ENCODE measurements at places on chromosomes 5 and 9. TPM values are rescaled to one million over a fixed set of nuclear protein-coding genes. Genes with fewer than 3 reads are reported as not detected.

The SMIM33 gene
- total RNA-seq, result not detected

The NTRK2 gene
- total RNA-seq, result 475 TPM

The EGFL7 gene
- 62.0 TPM for total RNA-seq

GRCh38 chr9:37011530-37011929 lies 22.5 kb downstream of the PAX5 start:
- DNase-seq, result no peak

- DNase-seq, result no peak
These were observed 67.2 kb upstream of the DAP start for GRCh38 chr5:10828241-10828640.

DNA sequence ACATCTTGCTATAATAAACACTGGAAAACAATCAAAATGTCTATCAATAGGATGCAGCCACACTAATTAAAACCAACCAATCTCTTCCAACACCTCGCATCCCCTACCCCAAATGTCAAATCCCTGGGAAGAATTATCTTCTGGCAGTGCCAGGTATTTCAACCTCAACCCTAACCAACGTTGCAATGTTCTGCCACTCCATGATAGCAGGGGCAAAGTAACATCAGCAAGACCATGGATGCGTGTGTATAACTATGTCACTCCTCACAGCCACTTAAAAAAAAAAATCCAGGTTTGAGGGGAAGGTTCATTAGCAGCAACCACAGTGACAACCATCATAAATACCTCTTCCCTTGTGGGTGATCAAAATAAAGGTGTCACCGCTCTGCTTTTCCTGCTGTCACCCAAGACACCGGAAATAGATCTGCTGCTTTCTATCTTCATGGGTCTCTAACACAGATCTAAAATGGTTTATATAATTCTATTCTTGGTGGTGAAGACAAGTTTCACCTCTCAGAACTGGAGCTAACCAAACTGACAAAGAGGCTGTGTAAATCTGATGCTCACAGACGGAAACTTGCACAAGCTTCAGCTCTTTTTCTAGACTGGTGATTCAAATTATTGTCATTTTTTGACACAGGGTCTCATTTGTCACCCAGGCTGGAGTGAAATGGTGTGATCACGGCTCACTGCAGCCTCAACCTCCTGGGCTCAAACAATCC lies 9.9 kb downstream of the HSPA9 start:
- DNase-seq, result no peak

DNA sequence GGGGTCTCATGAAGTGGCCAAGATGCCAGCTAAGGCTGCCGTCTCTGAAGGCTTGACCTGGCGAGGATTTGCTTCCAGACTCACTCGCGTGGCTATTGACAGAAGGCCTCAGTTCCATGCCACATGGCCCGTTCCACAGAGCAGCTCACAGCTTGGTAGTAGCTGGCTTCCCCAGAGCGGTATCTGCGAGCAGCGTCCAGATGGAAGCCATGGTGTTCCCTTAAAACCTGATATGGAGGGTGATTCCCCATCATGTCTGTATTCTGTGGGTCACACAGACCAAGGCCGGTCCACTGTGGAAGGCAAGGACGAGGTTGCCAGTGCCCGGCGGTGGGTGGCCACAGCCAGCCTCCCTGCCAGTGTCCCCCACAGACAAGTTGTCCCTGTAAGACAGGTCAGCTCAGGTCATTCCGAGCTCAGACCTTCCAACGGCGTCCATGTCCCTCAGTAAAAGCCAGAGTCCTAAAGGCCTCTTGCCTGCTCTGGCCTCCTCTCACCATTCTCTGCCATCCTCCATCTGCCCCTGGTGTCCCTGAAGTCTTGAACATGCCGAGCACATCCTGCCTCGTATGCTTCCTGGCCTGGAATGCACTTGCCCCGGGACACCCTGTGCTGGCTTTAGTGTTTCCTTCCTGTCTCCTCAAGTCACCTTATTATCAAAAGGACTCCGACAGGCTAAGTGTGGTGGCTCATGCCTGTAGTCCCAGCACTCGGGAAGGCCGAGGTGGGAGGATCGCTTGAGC lies 61.3 kb upstream of the LRRTM2 start:
- no peak for DNase-seq

GRCh38 chr5:39092581-39093351 lies 18.6 kb upstream of the RICTOR start:
- no peak for DNase-seq

GRCh38 chr9:132802121-132802795 lies 75.8 kb downstream of the AK8 start:
- DNase-seq, result no peak

GRCh38 chr5:82993416-82993815 lies 83.8 kb downstream of the TMEM167A start:
- DNase-seq, result no peak

DNA sequence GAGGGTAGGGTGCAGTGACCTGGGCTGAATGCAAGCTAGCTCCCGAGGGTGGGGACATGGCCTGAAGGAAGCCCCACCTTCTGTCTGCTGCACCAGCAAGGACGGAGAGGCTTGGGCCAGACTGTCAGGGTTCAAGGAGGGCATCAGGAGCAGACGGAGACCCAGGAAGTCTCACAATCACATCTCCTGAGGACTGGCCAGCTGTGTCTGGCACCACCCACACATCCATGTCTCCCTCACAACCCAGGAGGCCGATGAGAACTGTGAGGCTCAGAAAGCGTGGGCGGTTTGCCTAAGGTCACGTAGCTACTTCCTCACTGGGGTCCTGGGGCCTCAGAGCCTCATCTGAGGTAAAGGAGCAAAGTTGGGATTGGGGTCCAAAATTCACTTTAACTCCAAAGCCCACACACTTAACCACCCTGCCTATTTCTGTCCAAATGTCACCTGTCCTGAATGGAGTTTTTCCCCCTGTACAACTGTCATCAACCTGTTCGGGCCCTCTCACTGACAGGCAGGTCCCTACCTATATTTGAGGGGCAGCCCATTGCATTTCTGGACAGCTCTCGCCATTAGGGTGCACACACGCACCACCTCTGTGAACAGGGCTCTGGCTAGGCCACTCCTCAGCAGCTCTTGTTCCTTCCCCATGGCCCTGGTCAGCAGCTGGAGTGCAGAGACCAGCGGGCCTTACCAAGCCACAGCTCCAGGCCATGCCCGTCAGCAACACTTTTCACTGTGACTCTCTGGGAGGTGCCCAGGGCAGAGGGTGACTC lies 3.4 kb downstream of the IL13 start:
- DNase-seq, result no peak

DNA sequence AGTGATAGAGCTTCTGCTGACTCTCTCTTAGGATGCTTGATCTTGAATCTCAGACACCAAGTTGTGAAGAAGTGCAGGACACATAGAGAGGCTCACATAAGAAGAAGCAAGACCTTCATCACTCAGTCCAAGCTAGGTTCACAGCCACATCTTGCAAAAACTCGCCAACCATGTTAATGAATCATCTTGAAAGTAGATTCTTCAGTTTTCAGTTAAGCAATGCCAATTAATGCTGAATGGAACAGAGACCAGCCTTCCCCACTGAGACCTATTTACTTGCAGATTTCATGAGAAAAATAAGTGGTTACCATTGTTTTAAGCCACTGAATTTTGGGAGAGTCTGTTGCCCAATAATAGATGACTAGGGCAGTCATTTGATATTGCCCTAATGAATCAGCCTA lies 217.7 kb upstream of the EDIL3 start:
- no peak for DNase-seq

- DNase-seq, result peak; percentile 75
These were observed 4.7 kb upstream of the TMEM141 start for GRCh38 chr9:136786451-136786850.

DNA sequence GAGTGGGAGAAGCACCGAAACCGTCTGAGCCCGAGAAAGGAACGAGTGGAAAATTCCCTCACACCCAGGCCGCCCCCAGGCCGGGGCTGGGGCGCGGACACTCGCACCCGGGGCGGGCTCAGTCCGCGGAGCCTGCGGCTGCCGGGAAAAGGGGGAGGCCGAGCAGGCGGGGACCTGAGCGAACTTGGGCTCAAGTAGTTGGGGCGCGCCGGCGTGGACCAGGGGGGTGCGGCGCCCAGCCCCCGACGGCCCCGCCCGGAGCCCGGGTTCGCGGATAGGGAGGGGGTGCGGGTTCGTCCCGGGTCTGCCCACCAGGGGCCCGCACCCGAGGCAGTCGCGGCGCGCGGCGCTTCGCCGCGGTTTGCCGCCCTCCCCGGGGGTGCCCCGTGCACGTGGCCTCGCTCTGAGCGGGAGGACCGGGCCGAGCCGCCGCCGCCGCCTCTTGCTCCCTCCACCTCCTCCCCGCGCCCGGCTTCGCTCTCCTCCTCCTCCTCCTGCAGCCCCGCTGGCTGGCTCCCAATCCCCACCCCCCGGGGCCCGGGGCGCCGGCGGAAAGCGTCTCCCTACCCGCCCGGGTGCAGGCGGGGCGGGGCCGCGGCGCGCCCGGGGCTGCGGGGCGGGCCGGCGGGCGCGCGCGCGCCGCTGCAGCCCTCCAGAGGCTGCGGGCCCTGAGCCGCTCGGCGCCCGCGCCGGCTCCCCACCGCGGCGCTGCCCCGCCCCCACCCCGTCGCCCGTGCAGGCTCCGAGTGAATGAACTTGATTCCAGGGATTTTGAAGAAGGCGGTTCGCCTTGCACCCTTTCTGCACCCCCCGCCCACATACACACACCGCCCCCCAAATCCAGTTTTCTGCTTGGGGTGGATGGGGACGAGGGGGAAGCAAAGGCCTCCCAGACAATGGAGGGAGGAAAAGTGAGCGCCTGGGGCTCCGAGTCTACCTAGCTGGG lies 1.3 kb upstream of the NFIB start:
- peak; percentile 92 for DNase-seq

Data from dorsolateral prefrontal cortex (tissue), 122 donors.